Mammary microvascular endothelial cell (primary cell): ENCODE measurements at places on chromosomes 7 and 10. TPM values are rescaled to one million over a fixed set of nuclear protein-coding genes. Genes with fewer than 3 reads are reported as not detected.

Gene AKR1C4
- not detected in 2 replicates for total RNA-seq

Gene ACTL6B
- not detected in 2 replicates for total RNA-seq

Gene HMX3
- total RNA-seq: 0.10 TPM in 1 of 2 replicates, not detected in the other

Gene PRPS1L1
- not detected in 2 replicates for total RNA-seq

Gene SH2B2
- 2.5 and 3.5 TPM in 2 replicates for total RNA-seq

Gene ABCB4
- 2.1 TPM in 2 replicates for total RNA-seq

Gene NUTM2D
- total RNA-seq: 1.9 and 4.1 TPM in 2 replicates

Gene SPDYE2
- total RNA-seq: not detected in 2 replicates

Gene ACTR3C
- total RNA-seq: 0.07 and 0.49 TPM in 2 replicates

Gene ZNF727
- 0.07 TPM in 1 of 2 replicates, not detected in the other for total RNA-seq
